ENCODE measurements at places on chromosomes 4 and X.

DNA sequence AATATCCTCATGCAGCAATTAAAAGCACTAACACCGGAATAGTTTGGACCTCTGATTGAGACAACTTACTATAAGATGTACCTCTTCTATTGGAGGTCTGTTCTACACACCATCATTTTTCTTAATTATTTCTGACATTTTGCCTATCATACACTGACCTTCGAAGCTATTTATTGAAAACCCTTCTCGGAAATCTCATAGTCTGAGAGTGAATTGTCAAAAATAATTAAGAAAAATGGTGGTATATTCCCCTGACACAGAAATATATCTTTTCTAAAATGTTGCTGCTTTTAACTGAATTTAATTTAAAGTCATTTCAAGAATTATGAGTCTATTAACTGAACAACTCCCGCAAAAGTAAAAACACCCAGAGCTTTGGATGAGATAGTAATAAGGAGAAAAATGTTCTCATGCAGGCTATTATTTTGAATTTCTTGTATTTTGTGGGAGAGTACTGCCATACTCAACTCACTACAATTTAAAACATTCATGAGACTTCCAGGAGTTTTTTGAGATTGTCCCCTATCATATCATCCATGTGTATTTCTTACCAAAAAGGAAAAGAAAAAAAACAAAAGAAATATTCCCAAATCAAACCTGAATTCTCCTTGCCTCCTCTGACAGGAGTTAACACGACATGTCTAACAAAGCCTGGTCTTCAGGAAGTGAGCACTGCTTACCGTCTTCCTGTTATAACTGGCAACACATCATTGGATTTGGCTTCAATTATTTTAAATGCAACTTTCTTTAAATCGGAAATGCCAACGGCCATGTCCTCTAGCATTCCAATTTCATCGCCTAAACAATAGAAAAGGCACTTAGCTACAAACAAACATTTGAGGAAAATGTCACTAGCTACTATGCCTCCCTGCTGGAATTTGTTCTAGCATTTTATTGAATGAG lies 485.3 kb downstream of the IL15 start:
- DNase-seq, result no peak

DNA sequence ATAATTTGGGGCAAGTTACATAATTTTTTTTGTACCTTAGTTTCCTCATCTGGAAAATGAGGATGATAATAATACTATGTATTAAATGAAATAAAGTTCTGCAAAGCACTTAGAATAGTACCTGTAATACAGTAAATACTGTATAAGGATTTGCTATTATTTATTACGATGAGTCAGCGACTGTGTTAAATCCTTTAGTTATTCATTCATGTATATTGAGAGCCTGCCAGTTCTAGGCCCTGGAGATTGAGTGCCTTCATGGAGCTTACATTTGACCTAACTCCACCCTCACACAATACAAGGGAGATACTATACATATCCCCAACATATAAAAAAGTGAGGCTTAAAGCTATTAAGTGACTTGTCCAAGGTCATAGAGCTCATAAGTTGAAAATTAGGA lies 67.0 kb upstream of the CITED1 start:
- DNase-seq, result no peak

DNA sequence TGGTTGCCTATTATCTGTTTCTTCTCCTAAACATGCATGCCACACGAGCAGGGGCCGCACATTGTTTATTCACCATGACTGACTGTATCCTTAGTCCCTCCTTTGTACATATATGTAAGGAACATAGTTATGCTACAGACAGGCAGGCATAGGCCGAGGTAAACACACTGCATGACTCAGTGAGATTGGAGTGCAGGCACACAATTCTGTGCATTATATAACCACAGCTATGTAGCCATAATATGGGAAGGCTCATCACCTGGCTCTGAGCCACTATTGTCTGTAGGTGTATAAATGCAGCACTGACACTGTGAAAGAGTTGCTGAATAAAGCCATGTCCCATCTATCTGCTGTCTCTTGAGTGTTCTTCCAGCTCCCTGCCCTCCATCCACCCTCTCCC lies 431.6 kb downstream of the IDS start:
- no peak for DNase-seq

- DNase-seq, result peak; percentile 12
These were observed 755 bp downstream of the ANKRD17 start for GRCh38 chr4:73257651-73258435.

GRCh38 chr4:126604268-126604867 lies 1028.4 kb upstream of the INTU start:
- peak; percentile 1 for DNase-seq

GRCh38 chr4:48033825-48034413 lies 17.3 kb downstream of the NIPAL1 start:
- DNase-seq, result peak; percentile 66

DNA sequence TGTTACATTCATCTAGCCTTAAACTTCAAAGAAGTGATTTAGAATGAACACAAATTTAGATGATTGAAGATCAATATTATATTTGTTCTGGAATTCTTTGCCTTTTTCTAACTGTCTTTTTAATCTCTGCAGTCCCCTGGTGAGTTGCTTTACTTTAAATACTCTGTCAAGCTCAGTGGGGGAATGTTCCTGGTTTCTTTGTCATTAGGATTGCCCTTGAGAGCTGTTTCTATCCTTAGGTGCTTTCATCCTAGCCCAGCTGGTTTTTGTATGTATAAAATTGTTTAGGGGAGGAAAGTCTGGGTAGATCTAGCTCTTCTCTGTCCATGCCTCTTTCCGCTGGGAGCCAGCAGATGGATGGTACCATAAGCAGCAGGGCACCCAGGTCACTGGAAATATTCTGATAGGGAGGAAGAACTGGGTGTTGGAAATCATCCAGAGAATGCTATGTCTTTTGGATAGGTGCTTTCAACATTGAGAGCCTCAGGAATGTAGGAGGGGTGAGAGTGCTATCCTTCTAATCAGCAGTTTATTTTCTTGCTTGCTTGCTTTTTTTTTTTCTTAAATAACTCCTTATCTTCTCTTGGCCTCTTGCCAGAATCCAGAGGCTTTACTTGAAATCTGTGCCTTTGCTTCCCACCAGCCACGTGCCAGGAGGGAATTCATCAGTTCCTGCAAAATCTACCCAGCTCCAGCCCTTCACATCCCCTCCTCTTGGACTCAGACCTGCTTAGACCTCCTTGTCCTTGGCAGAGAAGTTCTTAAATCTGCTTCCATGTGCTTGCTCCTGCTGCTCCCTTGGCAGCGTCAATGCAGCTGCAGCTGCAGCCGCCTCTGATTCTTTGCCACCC lies 215.3 kb upstream of the ANXA3 start:
- no peak for DNase-seq

DNA sequence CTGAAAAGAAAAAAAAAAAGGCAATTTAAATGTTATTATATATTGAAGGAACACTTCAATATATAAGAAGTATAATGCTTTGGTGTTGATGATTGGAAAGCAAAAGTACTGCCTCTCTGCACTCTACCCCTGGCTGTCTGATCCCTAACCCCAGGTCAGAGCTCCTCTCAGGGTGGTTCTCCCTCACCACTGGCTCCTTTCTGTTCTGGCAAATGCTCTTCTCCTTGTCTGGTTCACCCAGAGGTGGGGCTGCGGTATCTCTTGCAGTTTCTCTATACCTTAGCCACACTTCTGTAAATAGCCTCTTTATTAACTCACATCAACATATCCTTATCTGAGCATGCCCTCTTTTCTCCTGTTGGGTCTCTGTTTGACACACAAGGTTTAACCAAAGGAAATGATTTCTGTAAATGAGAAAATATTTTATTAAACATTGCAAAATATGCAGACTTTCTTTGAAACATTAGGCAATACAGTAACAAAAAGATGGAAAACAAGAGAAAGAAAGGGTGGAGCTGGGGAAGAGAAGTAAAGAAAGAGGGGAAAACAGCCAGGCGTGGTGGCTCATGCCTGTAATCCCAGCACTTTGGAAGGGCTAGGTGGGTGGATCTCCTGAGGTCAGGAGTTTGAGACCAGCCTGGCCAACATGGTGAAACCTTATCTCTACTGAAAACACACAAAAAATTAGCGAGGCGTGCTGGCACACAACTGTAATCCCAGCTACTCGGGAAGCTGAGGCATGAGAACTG lies 45.7 kb downstream of the ING2 start:
- DNase-seq, result no peak

- no peak for DNase-seq
These were observed 157.3 kb upstream of the RAPGEF2 start for GRCh38 chr4:158945529-158946108.

- DNase-seq, result no peak
These were observed 63.7 kb upstream of the VEGFC start for GRCh38 chr4:176856421-176856820.

DNA sequence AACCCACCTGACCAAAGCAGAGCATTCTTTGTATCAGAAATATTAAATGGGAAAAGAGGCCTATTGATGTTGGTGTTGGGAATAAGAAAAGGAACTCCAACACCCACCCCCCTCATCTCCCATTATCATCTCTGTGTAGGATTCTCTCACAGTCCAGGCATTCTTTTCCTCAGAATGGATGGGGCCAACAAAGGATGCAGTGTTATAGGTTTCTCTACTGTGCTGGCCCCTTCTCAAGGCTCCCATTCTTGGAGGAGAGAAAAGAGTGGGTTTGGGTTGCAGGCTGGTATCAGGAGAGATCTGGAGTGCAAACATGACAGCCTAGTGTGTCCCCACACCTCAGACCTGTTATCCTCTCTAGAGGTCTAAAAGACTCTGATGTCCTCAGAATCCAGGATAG lies 59.6 kb downstream of the UGT8 start:
- DNase-seq, result no peak

GRCh38 chr4:108979759-108980158 lies 216.9 kb upstream of the ETNPPL start:
- no peak for DNase-seq

DNA sequence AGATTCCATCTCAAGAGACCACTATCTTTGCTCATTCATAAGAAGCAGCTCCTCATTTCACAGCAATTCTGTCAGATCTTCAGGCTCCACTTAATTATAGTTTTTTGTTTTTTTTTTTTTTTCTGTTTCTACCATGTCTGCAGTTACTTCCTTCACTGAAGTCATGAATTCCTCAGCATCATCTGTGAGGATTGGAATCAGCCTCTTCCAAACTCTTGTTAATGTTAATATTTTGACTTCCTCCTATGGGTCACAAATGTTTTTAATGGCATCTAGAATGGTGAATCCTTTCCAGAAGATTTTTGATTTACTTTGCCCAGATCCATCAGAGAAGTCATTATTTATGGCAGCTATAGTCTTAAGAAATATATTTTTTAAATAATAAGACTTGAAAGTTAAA lies 53.1 kb downstream of the BMP2K start:
- no peak for DNase-seq

GRCh38 chr4:73415807-73416238 lies 11.7 kb downstream of the ALB start:
- no peak for DNase-seq

- no peak for DNase-seq
These were observed 8.1 kb downstream of the PSAPL1 start for GRCh38 chr4:7426525-7427171.

- DNase-seq, result no peak
These were observed 22.2 kb downstream of the HELT start for GRCh38 chr4:185040523-185040922.

GRCh38 chrX:69038816-69039215 lies 126.4 kb downstream of the PJA1 start:
- no peak for DNase-seq

GRCh38 chr4:41315862-41316261 lies 59.1 kb downstream of the UCHL1 start:
- DNase-seq, result no peak

GRCh38 chrX:142095651-142096245 lies 109.3 kb downstream of the MAGEC2 start:
- DNase-seq, result no peak

DNA sequence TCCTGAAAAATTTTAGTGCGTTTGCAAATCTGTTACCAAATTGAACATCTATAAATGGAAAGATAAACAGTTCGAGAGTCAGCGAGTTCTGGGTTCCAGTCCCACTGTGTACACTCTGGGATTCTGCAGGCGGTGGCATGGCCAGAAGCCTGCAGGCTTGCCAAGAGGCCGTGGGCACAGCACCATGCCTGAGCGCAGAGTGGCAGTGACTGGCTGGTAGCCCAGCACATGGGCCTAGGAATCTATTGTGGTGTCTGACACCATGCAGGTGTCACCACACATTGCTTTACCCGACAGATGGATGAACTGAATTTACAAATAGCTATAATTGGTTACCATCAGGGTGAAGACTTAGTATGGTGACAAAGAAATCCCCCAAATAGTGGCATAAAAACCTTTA lies 71.7 kb upstream of the TLR3 start:
- no peak for DNase-seq

DNA sequence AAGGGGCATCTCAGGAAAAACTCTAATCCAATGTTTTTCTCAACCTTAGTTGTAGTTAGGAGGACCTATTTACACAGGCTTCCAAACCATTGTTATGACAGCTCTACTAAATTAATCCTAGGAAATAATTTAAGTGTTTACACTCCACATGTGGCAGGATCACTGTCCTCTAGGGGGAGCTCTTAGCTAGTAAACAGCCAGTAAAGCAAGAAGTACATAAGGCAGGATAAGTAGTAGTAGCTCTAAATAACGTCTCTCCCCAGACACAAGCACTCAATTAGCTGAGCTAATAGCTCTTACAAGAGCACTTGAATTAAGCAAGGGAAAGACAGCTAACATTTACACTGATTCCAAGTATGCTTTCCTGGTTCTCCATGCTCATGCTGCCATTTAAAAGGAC lies 37.3 kb downstream of the NUDT11 start:
- DNase-seq, result peak; percentile 3

GRCh38 chr4:139749338-139749737 lies 83.7 kb downstream of the MGST2 start:
- DNase-seq, result no peak

DNA sequence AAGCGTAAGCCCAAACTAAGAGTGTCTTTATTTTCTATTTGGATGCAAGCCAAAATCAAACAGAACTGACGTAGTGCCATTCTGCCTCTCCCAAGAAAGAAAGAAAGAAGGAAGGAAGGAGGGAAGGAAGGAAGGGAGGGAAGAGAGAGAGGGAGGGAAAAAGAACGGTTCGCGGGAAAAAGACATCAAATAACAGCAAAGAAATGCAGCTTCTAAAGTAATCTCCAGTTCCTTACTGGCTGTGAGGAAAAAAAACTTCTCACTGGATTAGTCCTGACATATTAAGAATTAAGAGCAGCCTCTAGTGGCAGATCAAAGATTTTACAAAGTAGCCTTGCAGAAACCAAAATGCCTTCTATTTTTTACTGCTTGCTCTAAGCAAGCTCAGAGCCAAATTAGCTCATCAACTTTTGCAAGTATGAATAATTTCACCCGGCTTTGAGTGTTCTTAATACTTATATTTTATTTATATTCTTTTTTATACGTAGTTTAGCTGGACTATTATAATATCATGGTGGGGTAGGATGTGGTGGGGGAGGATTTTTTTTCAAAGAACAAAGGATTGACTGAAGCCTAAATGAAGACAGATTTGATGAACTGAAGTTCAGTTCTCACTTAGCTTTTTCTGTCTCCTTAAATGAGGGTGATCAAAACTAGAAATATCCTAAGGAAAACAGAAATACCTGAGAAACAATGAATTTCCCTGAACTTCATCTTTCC lies 36.6 kb downstream of the PITX2 start:
- no peak for DNase-seq

All from activated naive CD8-positive, alpha-beta T cell treated with anti-CD3 and anti-CD28 coated beads, Interleukin-2, amount 50 U/mL, for 24 hours (primary cell).